Frontal cortex (tissue), 4 donors: ENCODE measurements at places on chromosomes 5 and 9. TPM values are rescaled to one million over a fixed set of nuclear protein-coding genes. Genes with fewer than 3 reads are reported as not detected.

IFNA21 gene
- not detected for total RNA-seq

DNM1 gene
- 73.8 TPM for total RNA-seq

SHOC1 gene
- total RNA-seq: not detected

PITX1 gene
- not detected for total RNA-seq

ANKDD1B gene
- total RNA-seq: 1.2 TPM

TGFBI gene
- 4.9 TPM for total RNA-seq

TMEM203 gene
- total RNA-seq: 34.2 TPM

STKLD1 gene
- 1.2 TPM for total RNA-seq
